CD4-positive, alpha-beta T cell treated with Interleukin-21 for 1 hour (primary cell): ENCODE measurements at places on chromosomes 2 and 18.
A peak's percentile ranks its signal among the peaks of the same experiment; 100 is the strongest.

DNA sequence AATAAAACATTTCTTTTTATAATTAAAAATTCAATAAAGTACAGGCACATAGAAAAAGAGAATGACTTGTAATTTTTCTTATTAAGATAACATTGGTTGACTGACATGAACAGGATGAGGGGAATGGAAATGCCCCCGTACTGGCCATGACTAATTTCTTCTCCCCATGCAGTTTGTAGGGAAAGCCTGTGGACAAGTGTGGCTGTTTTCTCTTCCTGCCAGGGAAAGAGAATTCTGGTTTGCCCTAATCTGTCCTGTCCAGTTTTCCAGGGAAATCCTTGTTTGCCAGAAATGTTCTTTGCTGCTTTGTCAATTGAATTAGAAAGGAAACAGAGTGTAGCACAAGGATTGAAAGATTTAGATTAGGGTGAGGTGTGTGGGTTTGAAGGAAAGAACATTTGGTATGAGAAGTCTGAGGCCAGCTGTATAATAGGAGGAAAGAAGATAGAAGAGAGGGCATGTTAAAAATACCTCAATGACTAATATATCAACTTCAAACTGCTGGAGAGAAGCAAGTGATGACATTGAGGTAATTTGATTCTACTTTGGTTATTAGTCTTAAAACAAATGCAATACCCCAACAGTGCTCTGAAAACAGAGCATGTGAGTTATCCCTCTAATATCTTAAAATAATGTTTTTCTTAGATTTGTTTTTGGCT, 593.9 kb upstream of the ZNF804A start:
- DNase-seq, result no peak

DNA sequence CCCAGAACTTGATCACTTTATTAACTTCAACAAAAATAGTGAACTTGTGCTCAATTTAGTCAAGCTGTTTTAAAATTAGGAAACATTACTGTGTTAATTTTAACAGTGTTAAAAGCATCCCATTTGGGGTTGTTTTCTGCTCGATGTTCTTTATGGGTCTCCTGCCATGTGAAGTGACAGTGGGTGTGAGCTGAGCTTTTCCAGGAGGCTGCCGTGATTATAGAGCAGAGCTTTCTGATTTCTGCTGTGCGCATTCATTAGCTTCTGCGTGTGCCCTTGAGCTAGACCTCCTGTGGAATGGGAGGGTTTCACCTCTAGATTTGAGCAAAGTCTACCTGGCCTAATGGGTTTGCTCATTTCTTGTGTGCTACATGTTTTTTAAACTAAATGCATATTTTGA, 121.5 kb downstream of the WDSUB1 start:
- no peak for DNase-seq

DNA sequence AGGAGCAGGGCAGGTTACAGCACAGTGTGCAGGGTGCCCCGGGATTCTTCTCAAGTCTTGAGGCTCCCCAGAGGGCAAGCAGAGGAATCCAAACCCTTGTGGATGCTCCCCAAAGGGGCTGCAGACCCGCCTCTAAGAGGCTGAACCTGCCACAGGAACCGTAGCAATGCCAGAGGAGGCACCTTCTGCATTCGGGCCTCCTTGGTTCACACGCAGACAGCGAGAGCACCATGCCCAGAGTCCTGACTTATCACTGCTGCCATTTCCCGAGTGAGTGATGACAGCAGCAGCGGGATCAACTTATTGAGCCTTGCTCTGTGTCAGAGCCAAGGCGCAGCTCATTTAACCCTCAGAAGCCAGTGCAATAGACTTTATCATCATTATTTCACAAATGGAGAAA, 203.5 kb downstream of the CTIF start:
- no peak for DNase-seq

- DNase-seq, result no peak
These were observed 89.9 kb downstream of the ACSL3 start for GRCh38 chr2:222950638-222951285.

DNA sequence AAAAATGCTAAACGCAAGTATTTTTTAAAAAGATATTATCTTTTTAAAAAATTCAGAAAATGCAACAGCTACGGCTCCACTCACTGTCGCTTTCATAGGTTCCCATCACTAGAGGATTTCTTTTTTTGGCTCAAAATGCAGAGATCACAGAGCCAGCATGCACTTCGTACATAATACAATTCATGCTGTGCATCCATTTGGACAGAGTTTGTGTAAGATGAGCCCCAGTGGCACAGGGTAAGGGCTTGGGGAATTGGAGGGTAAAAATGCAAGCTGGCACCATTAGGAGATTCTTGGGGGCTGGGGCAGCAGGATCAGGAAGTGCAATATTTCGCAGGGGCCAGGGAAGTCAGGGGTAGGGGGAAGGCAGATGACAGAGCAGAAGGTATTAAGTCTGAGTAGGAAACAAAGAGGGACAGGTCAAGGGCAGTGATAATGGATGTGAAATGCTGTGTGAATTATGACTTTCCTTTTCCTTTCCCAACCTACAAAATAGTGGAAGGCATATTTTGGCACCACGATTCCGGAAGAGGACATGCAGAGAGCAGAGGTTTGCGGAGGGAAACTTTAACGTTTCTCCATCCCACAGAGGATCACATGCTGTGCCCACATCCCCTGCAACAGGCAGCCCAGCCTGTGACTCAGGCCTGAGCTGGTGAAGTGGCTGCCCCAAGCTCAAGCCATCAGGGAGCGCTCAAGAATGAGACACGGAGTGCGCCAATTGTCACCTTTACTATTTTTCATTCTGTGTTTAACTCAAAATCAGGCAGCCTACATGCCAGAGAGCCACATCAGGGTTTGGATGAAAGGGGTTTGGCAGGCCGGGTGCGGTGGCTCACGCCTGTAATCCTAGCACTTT, 4.7 kb downstream of the CAPG start:
- DNase-seq, result peak; percentile 59
